ENCODE measurements at places on chromosomes 7 and 10.

GRCh38 chr7:48899932-48900331 lies 24.4 kb upstream of the CDC14C start:
- no peaks in the 10 kb centered on the region for H3K4me1 ChIP-seq
- no peak overlapping the region for H3K4me3 ChIP-seq
- H3K36me3 ChIP-seq, result no peaks in the 10 kb centered on the region
- DNase-seq, result no peak

DNA sequence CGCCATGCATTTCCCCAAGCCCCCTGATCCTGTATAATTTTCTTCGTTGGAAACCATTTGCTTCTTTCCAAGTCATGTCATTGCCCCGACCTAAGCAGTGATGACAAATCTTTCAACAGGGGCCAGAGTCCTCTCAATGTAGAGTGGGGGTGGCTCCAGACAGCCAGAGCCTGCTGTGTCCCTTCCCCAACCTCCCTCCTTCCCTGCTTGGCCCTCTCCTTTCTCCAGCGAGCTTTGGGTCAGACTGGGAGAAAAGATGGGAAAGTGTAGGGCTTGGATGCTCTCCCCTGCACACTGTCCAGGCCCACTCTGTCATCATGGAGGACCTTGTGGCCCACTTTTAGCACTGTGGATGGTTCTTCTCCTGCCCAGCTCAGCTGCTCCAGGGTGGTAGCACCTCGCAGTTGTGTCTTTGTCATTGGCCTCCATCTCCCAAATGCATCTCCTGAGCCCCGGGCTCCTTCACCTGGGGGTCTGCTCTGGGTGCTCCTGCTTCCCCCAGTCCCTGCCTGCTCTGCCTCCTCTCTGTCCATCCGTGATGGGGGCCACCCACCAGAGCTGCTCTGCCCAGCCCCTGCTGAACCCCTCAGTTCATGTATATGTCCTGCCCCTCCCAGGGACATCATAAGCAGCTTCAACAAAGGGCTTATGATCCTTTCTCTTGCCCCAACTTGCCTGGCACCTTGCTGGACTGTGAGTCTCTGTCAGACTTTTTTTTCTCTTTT lies 37.5 kb downstream of the BTBD16 start:
- H3K27ac ChIP-seq, result peak overlapping the region; percentile 85
- no peaks in the 10 kb centered on the region for H3K27me3 ChIP-seq
- peak overlapping the region; percentile 33 for H3K4me3 ChIP-seq
- no peaks in the 10 kb centered on the region for H3K36me3 ChIP-seq

- DNase-seq, result no peak
- H3K4me1 ChIP-seq, result peaks cover 19% of the 10 kb centered on the region
- no peak overlapping the region for H3K27ac ChIP-seq
These were observed 39.6 kb upstream of the MET start for GRCh38 chr7:116632384-116632783.

- H3K36me3 ChIP-seq, result no peaks in the 10 kb centered on the region
- DNase-seq, result no peak
- no peak overlapping the region for H3K4me3 ChIP-seq
- peaks cover 31% of the 10 kb centered on the region for H3K4me1 ChIP-seq
- H3K27me3 ChIP-seq, result no peaks in the 10 kb centered on the region
These were observed 41.9 kb downstream of the PIP4K2A start for GRCh38 chr10:22672319-22673090.

GRCh38 chr7:5523052-5523711 lies 99.5 kb upstream of the TNRC18 start:
- H3K36me3 ChIP-seq, result peaks cover 32% of the 10 kb centered on the region
- H3K27ac ChIP-seq, result no peak overlapping the region
- H3K27me3 ChIP-seq, result no peaks in the 10 kb centered on the region
- H3K4me3 ChIP-seq, result no peak overlapping the region

GRCh38 chr10:112948196-112948595 lies 1.9 kb upstream of the TCF7L2 start:
- H3K27ac ChIP-seq, result peak overlapping the region; percentile 92
- DNase-seq, result no peak
- no peaks in the 10 kb centered on the region for H3K36me3 ChIP-seq
- peaks cover 38% of the 10 kb centered on the region for H3K4me1 ChIP-seq

DNA sequence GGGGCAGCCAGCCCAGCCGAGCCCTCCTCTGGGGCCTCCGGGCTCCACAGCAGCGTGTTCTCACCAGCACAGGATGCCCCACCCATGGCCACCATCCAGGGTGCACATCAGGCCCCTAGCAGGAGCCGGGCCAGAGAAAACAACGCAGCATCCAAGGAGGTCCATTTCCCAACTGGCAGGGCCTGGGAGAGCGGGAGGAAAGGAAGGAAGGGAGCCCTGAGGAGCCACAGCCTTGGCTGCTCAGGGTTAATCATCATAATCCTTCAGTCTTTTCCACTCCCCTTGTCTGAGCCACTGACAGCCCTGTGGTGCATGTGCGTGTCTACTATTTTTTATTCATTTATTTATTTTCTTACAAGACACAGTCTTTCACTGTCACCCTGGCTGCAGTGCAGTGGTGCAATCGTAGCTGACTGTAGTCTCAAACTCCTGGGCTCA lies 3.6 kb downstream of the PLAC9 start:
- peak overlapping the region; percentile 90 for H3K27ac ChIP-seq
- H3K27me3 ChIP-seq, result peaks cover 19% of the 10 kb centered on the region
- H3K36me3 ChIP-seq, result no peaks in the 10 kb centered on the region

DNA sequence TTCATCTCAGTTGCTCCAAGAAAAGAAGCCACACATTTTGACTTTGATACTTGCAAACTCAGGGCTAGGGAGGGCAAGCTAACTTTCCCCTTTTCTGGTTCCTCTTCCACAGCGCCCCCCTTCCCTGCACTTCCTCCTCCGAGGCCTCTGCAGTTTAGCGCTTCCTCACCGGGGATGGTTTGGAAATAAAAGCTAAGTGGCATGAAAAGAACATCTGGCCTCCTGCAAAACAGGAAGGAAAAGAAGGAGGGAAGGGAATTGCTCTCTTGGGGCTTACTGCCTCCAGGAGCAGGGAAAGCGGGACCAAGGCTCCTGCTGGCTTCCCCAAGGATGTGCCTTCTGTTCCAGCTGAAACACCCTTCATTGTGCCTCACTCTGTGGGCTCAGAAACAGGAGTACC lies 42.3 kb downstream of the PRKCQ start:
- no peak overlapping the region for H3K4me3 ChIP-seq
- H3K4me1 ChIP-seq, result no peaks in the 10 kb centered on the region
- H3K27ac ChIP-seq, result no peak overlapping the region
- peaks cover 71% of the 10 kb centered on the region for H3K27me3 ChIP-seq
- H3K36me3 ChIP-seq, result no peaks in the 10 kb centered on the region

DNA sequence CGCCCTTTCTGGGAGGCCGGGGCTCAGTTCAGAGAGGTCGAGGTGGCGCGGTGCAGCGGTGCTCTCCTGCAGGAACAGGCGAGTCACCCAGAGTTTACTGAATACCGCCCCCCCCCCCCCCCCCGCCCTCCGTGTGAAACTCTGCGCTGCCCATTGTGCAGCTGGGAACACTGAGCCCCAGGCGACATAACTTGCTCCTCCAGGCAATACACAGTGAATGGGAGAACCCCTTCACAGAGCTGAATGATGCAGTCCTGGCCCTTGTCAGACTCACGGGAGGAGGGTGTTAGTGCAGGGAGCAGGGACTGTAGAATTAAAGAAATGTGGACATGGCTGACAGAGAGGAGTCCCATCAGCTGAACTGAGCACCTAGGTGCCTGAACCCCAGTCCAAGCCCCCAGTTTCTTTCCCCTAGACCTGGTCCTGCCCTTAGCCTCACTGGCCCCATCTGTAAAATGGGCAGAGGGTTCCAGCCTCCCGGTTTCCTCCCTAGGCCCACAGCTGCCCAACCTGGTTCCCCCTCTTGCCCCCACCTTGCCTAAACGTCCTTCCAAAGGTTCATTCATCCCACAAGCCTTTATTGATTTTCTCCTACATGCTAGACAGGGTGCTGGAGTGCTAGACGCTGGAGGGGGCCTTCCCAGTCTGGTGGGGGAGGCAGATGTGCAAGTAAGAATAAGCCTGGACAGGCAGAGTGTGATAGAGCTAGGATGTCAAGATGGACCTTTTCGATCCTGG lies 869 bp upstream of the LOXL4 start:
- H3K27ac ChIP-seq, result peak overlapping the region; percentile 84
- H3K4me1 ChIP-seq, result peaks cover 37% of the 10 kb centered on the region
- H3K4me3 ChIP-seq, result peak overlapping the region; percentile 63

DNA sequence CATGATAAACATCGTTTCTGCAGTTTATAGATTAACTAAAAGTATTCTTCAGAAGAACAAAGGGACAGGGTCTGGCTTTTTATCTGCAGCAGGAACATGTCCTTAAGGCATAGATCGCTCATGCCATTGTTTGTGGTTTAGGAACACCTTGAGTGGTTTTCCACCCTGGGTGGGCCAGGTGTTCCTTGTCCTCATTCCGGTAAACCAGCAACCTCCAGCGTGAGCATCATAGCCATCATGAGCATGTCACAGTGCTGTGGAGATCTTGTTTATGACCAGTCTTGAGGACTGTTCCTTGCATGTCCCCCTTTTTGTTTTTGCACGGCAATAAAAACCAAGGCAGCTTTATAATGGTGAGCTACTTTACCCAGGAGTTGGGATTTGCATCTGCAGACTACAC lies 33.9 kb downstream of the STOX1 start:
- H3K36me3 ChIP-seq, result no peaks in the 10 kb centered on the region
- no peaks in the 10 kb centered on the region for H3K27me3 ChIP-seq
- no peak overlapping the region for H3K4me3 ChIP-seq

DNA sequence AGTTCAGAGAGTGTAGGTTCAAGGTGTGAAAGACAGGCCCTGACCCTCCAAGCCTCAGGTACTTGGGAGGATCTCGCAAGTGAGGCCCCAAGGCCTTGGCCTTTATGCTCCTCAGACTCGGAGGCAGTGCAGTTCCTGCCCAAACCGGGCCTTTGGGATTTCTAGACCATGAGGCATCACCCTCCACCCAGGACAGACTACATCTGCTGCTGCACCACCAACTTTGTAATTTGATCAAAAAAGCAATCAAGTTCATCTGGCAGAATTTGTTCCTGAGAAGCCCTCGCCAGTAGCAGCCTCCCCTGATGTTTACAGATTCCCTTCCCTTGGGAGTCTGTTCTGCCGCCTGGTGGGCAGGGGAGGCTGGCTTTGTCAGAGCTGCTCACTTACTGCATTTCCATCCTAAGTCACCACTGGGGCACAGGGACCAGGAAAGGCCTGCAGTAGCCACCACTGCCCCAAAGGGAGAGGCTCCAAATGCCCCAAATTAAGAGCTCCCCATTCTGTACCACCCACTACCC lies 2.1 kb downstream of the CAMK2G start:
- peak overlapping the region; percentile 89 for H3K4me3 ChIP-seq
- peaks cover 58% of the 10 kb centered on the region for H3K4me1 ChIP-seq
- H3K36me3 ChIP-seq, result peaks cover 16% of the 10 kb centered on the region
- no peak for DNase-seq
- H3K27ac ChIP-seq, result no peak overlapping the region
- peaks cover 1% of the 10 kb centered on the region for H3K27me3 ChIP-seq

DNA sequence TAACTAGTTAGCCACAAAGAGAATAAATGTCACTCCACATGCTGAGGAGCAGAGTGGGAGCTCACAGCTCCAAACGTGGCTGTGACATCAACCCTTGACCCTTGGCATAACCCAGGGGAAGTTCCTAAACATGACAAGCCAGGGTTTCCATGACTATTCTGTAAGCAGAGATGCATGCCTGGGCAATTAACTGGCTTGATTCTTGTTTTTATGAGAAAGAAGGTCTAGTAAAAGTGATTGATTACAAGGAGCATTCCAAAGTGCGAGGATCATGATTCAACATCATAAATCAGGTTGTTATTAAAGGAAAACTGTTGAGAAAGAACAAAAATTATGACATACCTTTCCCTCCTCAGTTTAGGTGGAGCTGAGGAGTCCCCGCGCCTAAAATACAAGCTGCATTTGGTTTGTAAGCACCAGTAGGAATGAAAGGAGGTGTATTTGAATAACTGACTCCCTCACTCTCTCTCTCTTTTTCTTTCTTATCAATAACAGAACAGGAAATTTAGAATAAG lies 108.4 kb downstream of the SFMBT2 start:
- no peaks in the 10 kb centered on the region for H3K27me3 ChIP-seq
- no peak for DNase-seq
- peaks cover 29% of the 10 kb centered on the region for H3K4me1 ChIP-seq
- H3K4me3 ChIP-seq, result no peak overlapping the region

DNA sequence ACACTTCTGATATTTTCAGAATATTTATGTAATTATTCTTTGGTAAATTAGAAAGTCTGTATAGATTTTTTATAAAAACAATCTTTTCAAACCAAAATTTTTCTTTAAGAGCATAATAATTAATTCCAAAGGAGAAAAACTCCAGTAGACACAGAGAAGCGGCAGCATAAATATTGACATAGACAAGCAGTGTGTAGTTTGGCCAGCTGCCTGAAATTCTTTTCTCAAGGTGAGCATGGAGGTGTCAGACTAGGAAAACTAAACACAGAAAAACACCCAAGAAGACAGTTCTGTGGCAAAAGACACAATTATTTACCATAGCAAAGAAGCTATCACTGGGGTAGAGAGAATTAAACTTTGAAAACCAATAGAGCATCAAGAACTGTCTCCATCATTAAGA lies 82.4 kb downstream of the KLF6 start:
- no peak for DNase-seq
- no peak overlapping the region for H3K27ac ChIP-seq
- H3K36me3 ChIP-seq, result no peaks in the 10 kb centered on the region
- peaks cover 14% of the 10 kb centered on the region for H3K4me1 ChIP-seq
- H3K27me3 ChIP-seq, result no peaks in the 10 kb centered on the region

GRCh38 chr10:22344781-22345300 lies 455 bp upstream of the SPAG6 start:
- peaks cover 89% of the 10 kb centered on the region for H3K27me3 ChIP-seq
- no peak overlapping the region for H3K27ac ChIP-seq
- DNase-seq, result no peak
- H3K4me1 ChIP-seq, result peaks cover 26% of the 10 kb centered on the region
- H3K4me3 ChIP-seq, result peak overlapping the region; percentile 38

DNA sequence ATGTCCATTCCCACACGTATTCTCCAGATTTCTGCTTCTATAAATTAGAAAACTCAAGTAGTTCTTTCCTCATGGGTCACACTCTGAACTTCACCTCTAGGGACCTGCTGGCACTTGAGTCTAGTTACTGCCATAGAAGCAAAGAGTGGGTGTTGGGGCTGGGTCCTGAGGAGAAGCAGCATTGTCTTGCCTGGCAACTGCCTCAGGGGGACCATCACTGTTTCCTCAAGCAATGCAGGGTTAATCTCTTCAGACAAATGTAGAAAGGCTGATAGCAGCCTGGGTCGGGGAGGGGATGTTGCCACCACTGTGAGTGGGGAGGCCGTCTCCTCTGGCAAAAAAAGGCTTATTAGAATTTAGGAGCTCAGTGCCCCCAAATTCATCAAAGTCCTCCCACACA lies 20.2 kb upstream of the PAPSS2 start:
- no peak overlapping the region for H3K27ac ChIP-seq
- H3K4me1 ChIP-seq, result no peaks in the 10 kb centered on the region
- H3K27me3 ChIP-seq, result no peaks in the 10 kb centered on the region
- no peak overlapping the region for H3K4me3 ChIP-seq

DNA sequence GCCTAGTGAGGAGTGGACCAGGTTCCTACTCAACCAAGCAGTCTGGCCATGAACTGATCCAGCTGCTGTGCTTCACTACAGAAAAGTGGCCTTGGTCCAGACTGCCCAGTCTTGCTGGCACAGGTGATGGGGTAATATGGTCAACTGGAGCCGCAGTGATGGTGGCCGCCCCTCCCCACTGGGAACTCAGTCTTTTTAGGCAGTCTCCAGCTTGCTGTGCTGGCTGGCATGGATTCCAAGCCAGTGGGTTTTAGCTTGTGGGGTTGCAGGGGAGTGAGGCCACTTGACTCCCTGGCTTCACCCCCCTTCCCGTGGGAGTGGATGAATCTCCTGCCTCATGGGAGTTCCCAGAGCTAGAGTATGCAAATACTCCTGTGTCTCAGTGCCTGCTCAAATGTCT lies 52.7 kb upstream of the CDK6 start:
- no peak overlapping the region for H3K4me3 ChIP-seq
- H3K4me1 ChIP-seq, result no peaks in the 10 kb centered on the region
- H3K27ac ChIP-seq, result no peak overlapping the region
- no peaks in the 10 kb centered on the region for H3K36me3 ChIP-seq
- H3K27me3 ChIP-seq, result no peaks in the 10 kb centered on the region
- DNase-seq, result no peak

All from left ventricle myocardium inferior (tissue), 1 donor.